ENCODE measurements at places on chromosomes 3 and 15.
A peak's percentile ranks its signal among the peaks of the same experiment; 100 is the strongest.

GRCh38 chr3:19522305-19522704, 374.0 kb downstream of the KCNH8 start:
- no peak for DNase-seq

DNA sequence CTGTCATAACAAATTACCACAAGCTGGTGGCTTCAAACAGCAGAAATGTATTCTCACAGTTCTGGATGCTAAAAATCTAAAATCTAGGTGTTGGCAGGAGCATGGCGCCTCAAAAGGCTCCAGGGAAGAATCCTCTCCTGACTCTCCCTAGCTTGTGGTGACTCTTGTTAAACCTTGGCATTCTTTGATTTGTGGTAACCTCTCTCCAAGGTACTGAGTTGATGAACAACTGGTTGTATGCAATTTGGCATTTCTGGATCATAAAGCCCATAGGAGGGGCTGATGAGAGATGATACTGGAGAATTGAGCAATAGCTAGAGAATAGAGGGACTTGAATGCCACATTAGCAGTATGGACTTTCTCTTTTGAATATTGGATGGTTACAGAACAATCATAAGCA, 821.8 kb downstream of the TBL1XR1 start:
- DNase-seq = no peak

GRCh38 chr3:191217301-191217700, 18.3 kb downstream of the OSTN start:
- DNase-seq = no peak

- DNase-seq = peak; percentile 54
These were observed at the start of gene BDH1 for GRCh38 chr3:197555281-197556261. BDH1 (minus strand) TSS chr3:197555968; CDS start chr3:197546443, 9,525 bp downstream.

- no peak for DNase-seq
These were observed 734.6 kb downstream of the TUSC7 start for GRCh38 chr3:117444175-117444574.

DNA sequence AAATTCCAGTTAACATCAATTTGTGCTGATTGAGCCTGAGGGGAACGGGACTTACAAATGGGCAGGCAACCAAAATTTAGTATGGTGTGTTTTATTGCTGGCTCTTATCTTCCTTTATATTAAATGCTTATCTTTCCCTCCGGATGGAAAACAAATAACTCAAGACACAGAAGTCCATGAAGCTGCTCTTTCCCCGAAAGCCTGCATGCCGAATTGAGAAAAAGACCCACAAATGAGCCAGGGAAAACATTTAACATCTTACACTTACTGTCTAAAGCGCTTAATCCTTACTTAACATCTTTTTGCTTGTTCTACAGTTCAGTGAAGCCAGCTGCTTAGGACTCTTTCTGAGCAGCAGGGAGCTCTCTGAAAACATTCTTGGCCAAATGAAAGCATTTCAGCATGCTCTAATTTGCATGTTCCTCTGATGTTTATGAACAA, 49.5 kb downstream of the HEG1 start:
- DNase-seq = no peak

DNA sequence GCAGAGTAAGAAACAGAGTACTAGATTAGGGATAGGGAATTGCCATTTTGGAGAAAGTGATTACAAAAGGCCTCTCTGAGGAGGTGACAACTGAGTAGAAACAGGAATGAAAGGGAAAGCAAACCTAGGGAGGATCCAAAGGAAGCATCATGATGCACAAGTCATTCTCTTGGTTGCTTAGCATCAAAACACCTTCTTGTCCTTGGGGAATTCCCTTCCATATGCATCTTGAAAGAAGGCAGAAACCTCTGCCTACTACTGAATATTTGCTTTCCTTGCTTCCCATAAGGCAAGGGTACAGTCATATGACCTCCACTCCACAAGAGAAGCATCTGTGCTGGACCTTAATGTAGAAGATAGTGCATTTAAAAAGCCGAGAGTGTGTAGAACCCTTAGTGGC, 24.1 kb downstream of the GABPB1 start:
- no peak for DNase-seq

DNA sequence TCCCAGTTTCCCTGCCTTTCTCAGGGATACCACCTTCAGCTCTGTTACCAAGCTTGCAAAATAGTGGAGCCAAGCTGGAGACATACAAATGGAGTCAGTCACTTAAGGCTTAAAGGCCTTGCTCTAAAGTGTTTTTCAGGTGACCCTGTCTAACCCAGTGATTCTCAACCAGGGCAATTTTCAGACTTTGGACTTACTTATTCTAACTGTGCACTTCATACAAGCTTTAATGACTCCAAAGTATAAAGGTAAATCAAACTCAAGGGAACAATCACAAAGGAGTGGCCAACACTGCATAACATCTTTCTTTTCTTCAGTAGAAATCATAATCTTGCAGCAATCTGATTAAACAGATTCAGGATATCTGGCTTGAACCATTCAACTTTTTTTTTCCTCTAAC, 9.4 kb downstream of the ANO10 start:
- DNase-seq = no peak

DNA sequence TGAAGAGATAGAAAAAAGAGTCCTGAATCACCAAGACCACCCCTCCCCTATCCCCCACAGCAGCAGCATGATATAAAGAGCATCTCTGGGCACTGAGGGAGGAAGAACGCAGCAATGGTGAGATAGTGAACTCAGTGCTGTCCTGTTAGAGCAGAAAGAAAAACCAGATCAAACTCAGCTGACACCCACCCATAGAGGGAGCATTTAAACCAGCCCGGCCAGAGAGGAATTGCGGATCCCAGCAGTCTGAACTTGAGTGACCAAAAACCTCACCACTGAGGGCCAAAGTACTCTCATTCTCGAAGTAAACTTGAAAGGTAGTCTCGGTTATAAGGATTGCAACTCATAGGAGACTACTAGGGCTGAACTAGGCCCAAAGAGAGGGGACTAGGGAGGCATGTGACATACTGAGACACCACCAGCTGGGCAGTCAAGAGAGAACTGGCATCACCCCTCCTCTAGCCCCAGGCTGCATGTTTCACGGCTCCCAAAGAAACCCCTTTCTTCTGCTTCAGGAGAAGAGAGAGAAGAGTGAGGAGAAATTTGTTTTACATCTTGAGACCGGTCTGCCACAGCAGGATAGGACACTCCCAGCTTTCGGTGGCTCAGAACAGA, 39.2 kb upstream of the TGFBR2 start:
- DNase-seq = no peak

DNA sequence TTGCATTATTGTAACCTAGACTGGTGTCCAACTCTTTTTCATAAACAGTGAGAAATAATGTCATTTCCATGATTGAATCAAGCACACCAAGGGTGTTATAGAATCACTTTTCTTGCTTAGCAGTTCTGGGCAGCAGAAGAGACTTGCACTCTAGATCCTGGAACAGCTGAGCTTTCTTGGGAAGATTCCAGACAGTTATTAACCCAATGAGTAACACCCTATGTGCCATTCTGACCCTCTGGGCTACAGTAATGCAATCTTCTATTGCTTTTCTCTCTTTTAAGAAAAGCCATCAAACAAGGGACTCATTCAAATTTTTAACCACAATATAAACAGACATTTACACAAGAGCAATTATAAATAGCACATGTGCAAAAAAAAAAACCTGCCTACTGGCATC, 39.3 kb upstream of the USP3 start:
- no peak for DNase-seq

- DNase-seq = no peak
These were observed 975.6 kb downstream of the ROBO1 start for GRCh38 chr3:78792212-78792611.

GRCh38 chr3:18843188-18843587, 305.1 kb upstream of the KCNH8 start:
- DNase-seq = no peak

- no peak for DNase-seq
These were observed 51.0 kb downstream of the ALDH1A2 start for GRCh38 chr15:58014470-58014869.

DNA sequence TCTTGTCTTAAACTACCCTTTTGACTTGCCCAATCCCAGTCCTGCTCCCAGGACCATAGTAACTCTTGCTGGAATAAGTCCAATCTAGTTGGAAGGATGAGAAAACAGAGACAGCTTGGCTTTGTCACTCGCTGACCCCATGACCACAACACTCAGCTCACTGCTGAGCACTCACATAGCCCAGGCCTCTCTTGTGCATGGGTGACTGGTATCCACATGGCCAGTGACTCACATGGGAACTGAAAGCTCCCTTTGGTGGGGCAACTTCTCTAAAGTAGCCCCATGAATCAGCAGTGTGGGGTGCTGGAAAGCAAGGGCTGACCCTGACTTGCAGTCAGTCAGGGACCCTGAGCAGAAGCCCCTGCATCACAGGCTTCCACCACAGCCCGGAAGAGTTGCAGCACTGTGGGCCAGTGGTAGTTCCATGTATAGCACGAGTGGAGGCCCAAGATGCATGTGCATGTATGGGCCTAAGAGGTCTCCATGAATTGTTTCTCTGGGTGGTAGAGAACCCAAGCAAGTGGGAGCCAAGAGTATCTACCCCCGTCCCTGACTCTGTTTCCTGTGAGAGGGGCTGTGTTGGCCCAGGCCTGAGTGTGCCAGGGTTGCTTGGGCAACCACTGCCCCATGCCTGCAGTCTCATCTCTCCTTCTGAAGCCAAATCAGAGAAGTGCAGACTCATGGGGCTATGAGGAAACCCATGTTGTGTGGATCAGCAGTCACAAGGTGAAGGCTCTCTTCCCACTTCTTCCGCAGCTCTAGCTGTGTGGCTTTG, 62.1 kb upstream of the XCR1 start:
- DNase-seq = no peak

- DNase-seq = no peak
These were observed 9.1 kb downstream of the CD80 start for GRCh38 chr3:119550192-119550910.

DNA sequence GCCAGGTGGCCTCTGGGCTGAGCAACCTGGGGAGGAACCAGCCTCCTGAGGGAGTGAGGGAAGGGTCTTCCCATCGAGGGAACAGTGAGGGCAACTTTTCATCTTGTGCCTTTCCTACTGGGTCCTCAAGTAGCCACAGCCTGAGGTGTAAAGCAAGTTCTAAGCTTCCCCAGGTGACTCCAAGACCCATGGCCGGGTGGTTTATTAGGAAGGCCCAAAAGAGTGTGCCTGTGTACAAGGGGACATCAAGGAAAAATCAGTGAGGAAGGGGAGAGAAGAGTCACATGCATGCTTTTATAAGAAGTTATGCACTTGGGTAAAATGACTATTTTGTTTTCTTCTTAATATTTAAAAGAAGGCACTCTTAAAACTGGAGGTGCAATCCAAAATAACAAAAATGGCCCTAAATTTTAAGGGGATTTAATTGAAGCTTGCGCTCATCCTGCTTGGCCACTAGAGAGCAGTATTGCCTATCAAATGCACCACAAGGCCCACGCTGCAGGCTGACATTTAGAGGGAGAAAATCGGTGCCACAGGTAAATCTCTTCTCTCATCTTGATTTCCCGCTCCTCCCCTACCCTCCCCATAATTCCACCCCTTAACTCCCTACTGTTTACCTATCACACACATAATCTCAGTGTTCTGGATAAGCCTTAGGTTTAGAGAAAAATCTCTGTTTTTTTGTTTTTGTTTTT, 6.7 kb downstream of the NANOGP8 start:
- peak; percentile 42 for DNase-seq

DNA sequence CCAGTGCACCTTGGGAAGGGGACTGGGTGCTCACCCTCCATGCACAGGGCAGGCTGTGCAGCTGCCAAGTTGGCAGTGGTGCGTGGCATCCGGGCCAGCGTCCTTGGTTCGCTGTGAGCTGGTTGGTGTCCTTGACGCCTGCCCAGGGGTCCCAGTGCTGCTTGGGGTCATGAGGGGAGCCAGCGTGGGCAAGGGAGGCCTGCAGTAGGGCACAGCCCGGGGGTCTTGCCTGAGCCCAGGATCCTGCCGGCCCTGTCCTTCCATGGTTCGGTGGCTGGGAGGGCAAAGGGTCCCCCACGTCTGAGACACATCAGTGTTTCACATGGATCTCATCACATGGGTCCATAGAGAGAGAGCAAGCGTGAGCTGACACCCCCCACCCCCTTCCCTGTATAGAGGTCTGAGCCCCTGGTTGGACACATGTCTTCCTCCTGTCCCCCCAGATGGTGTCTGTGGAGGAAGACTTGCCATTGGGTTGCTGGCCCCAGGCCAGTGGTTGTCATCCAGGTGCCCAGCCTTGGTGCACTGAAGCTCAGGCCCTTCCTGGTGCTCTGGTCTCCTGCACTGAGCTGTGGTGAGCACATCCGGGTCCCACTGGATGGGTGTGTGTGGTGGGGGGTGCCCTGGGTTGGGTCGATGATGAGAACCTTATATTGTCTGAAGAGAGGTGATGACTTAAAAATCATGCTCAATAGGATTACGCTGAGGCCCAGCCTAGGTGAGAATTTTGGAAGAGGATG, 232.3 kb downstream of the SNRPN start:
- no peak for DNase-seq

All from CD4-positive, alpha-beta T cell treated with Interleukin-21 for 1 hour (primary cell).